GF-D8 (cell line): ENCODE measurements at places on chromosomes 2 and 18.

DNA sequence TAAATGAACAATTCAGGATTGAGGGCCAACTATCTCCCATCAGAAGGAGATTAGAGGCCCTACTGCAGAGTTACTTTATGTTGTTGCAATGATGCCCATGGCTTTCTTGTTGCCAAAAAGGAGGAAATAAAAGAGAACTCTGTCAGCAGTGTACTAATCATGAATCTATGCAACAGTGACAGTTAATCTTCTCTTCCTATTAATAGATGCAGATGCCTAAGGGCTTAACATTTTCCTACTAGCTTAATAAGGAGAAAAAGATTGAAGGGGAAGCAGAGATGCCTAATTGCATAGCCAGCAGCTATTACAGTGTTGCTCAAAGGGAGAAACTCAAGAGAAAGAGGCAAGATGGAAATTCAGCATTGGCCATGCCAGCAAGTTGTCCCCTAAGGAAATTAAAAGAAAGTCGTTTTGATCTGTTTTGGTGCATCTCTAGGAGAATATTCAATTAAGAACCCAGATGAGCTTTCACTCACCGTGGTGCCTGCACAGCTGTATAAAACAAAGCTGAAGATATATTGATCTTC is 107.1 kb upstream of the KCNJ3 start:
- no peak for DNase-seq

DNA sequence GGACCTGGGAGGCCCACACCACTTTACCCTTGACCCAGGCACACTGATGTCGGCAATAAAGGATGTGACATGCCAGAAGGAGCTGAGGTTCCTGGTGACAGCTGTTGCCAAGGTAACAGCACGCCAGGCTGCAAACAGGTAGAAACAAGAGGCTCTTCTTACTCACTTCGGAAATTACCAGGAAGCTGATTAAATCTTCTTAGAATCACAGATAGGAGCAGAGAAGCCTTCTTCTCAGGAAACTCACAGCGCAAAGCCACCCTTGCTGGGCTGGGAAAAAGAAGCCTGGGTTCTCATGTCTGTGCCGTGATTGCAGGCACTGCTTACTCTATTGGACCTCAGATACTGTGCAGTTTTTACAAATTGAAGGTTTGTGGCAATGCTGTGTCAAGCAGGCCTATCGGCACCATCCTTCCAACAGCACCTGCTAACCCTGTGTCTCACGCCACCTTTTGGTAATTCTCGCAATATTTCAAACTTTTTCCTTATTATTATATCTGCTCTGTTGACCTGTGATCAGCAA is 61.0 kb upstream of the TAF1B start:
- DNase-seq = peak; percentile 9

DNA sequence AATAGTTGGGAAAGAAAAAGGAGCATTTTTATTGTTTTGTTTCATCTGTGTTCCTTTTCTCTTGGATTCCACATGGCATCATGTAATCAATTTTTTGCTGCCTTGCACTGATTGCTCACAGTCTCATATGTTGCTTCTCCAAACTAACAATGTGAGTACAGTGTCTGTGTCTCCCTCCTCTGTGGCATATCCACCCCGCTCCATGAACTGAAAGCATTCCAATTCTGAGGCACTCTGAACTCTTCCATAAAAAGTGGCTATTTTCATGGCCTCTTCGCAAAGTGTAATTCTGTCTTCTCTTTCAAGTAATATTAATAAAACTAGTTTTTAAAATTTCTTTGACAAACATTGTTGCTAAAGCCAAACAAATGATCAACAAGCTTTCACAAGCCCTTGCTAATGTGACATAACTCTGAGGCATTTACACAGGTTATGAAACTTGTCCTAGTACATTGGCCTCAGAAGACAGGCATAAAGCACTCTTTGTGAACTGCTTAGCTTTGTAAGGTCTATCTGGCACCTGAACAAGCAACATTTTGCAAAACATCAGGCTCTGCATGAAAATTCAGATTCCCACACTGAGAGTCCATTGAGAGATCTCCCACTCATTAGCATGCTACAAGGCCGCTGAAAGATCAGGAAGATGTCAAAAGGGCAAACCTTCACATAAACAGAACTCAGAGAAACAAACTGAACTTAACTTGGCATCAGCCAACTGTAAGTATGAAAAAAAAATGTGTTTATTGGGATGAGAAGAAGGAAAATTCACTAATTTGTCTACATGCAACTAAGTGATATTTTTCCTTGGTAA is 33.0 kb downstream of the GPR75 start:
- no peak for DNase-seq

- DNase-seq = no peak
Measured at GRCh38 chr18:35535297-35535696, 37.5 kb upstream of the INO80C start.

- no peak for DNase-seq
Measured at GRCh38 chr2:40363631-40364030, 88.3 kb downstream of the SLC8A1 start.

GRCh38 chr2:151905963-151906632 is 77.9 kb upstream of the ARL5A start:
- DNase-seq = no peak

DNA sequence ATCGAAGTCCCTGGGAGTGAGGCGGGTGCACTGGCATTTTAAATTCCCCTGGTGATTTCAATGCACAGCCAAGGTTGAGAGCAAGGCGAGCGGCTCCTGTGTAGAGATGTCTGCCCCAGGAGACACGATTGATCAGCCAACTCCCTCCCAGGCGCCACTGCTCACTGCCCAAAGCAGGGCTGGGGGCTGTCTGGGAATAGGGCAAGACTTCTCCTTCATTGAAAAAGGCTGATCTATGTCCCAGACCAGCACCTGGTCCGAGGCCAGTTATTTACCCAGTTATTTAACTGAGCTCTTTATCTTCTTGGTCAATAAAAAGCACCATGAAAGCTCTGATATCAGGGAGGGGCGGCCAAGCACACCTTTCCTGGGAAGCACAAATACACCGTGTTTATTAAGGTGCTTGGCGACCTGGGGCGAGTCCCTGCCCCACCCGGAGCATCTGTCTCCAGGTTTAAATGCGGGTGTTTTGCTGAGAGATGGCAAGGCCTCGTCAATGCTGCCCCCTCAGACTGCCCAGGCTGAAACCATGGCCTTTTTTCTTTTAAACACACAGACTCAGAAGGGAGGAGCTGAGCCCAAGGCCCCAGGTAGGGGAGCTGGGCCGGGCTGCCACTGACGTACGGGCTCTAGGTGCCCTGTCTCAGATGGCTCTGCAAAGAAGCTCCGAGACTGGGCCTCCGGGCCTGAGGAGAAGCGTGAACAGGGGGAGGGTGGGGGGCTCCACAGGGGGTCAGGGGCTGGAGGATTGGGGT is 73.9 kb upstream of the HPCAL1 start:
- DNase-seq = no peak

- DNase-seq = no peak
Measured at GRCh38 chr2:110101280-110101844, 14.3 kb downstream of the MALL start.

DNA sequence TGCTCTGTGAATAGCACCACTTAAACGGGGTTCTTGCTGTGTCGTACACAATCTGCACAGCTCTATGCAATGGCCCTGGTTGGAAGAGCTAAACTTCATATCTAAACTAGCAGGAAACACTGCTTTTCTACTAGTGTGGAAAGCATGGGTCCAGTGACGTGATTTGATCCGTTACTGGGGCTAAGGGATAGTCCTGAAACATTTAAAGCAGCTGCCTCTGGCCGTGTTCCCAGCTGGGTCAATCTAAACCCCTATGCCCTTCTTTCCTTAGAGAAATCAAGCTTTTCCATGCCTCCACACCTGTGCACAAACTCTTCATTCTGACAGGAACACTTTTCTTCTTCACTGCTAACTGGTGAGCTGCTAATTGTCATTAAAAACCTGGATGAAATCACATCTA is 5.4 kb upstream of the IGFBP5 start:
- DNase-seq = no peak
